ENCODE measurements at places on chromosomes 12 and 14. TPM values are rescaled to one million over a fixed set of nuclear protein-coding genes. Genes with fewer than 3 reads are reported as not detected.

ZFC3H1 gene
- polyA plus RNA-seq, result 23.2 TPM

GRCh38 chr12:75933101-75933500, 98.5 kb downstream of the PHLDA1 start:
- DNase-seq, result peak; percentile 94

GRCh38 chr12:113479216-113479589, 7.5 kb upstream of the LHX5 start:
- no peak for DNase-seq

SLC4A8 gene
- 4.9 TPM for polyA plus RNA-seq

DNA sequence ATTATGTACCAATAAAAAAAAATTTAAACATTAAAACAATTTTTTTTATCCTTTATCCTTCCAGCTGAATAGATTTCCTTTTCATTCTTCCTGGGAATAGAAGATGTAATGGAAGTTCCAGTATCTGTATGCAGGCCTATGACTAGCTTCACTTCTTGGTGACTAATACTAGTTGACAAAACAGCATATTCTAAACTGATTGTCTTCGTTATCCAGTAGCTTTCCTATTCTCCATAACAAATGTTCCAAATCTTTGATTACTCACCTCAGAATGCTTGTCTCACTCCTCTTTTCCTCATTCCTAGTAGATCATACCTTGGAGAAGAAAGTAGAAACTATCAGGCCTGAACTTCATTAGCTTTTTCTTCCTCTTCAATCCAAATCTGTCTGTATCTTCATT, 70.7 kb downstream of the PLEKHA5 start:
- no peak for DNase-seq

PARP2 gene
- 28.7 TPM for polyA plus RNA-seq

- DNase-seq, result peak; percentile 18
These were observed 49.2 kb downstream of the FUT8 start for GRCh38 chr14:65461730-65462129.

VWF gene
- 0.15 TPM for polyA plus RNA-seq

DNA sequence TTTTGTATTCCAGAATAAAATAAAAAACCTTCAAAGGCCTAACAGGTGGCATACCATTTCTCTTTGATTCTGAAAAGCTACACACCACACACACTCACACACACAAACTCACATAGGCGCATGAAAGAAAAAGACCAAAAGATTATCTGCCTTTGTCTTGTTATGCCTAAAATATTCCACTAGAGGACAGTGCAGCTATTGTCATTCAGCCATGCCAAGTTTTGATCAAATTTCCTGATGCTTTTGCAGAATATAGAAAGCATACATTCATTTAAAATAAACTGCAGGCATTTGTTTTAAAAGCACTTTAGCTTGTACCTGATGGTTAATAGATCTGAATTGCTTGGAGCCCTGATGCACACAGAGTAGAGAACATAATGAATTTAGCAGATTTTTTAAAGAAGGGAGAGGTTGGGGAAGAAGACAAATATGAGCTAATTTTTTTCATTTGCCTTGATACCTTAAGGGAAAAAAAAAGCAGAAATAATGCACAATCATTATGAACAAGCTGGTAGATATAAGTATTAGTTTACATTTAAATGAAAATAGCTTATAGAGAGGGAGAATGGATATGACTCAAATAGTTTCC, 1766.9 kb upstream of the SEL1L start:
- peak; percentile 10 for DNase-seq

GRCh38 chr12:124804011-124804621, 59.5 kb downstream of the SCARB1 start:
- DNase-seq, result peak; percentile 33

- DNase-seq, result peak; percentile 39
These were observed at the start of gene SLC38A4 for GRCh38 chr12:46825591-46826414. Gene SLC38A4, minus strand, starts transcription at chr12:46825997. Its CDS starts 32,926 bp downstream, at chr12:46793071.

DNA sequence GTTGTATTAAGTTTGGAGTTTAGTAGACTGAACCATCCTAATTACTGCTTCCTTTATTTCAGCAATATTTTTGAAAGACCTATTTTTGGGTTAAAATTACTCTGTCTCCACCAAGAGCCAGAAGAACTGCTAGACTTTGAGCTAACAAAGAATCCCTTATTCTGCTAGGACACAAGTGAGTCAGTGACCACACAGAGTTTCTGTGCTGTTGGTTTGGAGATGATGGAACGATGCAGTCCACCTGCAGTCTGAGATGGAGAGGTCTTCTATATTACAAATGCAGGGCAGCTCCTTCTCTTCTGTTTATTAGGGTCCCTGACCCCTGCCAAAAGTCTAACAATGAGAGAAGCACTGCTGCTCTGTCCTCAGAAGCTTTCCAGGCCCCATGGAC, 6.7 kb upstream of the STXBP6 start:
- DNase-seq, result peak; percentile 15

TTC7B gene
- polyA plus RNA-seq, result 38.1 TPM

- DNase-seq, result no peak
These were observed 187.3 kb downstream of the MIPOL1 start for GRCh38 chr14:37384870-37385596.

- no peak for DNase-seq
These were observed 53.0 kb downstream of the SMUG1 start for GRCh38 chr12:54135621-54136350.

TAS2R19 gene
- polyA plus RNA-seq, result 0.49 TPM

Measured in fibroblast of lung (primary cell).